Naive thymus-derived CD8-positive, alpha-beta T cell (primary cell): ENCODE measurements at places on chromosomes 4 and X. TPM values are rescaled to one million over a fixed set of nuclear protein-coding genes. Genes with fewer than 3 reads are reported as not detected.

Gene NDNF
- not detected for total RNA-seq

DNA sequence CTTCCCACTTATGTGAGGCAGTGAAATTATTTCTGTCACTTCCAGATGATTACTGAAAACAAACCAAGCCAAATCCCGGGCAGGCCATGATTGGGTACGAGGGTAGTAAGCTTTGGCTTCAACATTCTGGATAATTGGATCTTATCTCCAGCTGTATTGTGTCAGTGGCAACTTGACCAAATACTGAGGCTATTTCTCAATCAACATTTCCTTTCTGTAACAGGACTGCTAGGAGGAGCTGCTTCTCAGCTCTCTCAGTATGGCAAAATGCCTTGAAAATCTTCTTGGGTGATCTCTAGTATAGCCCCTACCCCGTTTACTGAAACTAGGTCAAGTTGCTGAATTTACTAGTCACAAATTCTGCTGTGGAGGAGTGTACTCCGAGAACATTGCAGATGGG lies 169.3 kb upstream of the FRMPD4 start:
- no peak for DNase-seq

DNA sequence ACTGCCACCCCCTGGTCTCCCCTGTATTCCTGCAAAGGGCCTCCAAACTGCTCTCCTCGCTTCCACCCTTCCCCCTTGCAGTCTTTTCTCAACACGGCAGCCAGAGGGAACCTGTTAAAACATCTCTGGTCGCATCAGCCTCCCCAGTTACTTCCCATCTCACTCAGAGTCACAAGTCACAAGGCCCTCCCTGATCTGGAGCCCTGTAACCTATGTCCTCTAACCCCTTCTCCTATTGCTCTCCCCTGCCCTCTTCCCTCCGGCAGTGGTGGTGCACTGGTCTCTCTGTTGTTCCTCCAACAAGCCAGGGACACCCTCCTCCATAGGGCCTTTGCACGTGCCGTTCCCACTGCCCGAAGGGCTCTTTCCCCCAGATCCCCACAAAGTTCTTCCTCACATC lies 73.2 kb downstream of the SH3KBP1 start:
- no peak for DNase-seq

DNA sequence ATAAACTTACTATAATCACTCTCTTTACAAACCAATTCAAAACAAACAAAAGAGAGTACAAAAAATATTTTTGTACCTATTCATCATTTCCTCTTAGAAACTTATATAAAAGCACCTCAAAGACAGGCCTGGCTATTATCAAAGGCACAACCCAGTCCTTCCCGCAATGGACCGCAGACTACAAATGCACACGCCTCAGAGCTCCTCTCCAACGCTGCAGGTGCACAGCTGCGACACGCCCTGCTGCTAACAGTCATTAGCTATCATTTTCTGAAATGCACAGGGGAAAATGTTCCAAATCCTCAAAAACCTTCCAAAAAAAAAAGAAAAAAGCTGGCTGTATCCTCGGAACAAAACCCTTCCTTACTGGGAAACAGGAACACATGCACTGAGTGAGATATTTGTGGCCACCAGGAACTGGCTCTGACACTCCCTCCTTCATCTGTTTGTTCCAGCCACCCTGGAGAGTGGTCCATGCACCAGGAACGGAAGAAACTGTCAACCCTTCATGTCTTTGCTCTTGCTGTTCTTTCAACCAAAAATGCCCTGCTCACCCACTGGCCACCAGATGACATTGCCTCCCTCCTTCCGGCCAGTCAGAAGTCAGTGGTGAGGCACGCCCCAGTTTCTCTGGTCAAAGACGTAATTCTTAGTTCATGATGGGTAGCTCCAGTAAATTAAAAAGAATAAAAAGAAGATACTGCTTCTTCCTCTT lies 16.7 kb downstream of the IRF2 start:
- no peak for DNase-seq

Gene KIF4A
- total RNA-seq: 0.08 TPM

DNA sequence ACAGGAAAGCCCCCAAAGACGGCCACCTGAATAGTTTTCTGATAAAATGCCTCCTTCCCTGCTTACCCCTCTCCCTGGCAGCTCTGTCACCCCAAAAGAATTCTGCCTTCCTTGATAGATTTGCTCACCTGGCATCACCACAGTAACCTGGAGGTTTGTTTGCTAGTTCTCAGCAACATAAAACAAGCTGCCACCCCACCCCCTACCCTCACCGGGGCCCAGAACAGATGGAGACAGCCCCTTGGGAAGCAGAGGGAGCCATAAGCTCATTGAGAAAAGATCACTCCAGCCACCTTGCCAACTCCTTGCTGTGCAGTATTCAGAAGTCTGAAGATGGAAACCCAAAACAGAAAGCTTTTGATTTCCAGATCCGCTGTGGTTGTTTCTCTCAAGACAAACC lies 108.6 kb downstream of the DHX15 start:
- DNase-seq: no peak

Gene DCAF8L2
- not detected for total RNA-seq

DNA sequence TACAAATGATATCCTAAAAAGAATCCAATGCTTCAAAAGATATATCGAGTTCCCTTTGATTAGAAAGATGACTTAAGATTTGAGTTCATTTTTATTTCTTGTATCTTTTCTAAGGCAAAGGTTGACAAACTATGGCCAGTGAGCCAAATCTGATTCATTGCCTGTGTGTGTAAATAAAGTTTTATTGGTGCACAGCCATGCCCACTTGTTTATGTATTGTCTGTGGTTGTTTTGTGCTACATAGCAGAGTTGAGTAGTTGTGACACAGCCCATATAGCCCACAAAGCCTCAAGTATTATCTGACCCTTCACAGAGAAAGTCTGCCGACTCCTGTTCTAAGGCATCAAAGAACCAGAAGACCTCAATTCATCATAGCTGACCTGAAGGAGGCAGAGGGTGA lies 32.2 kb upstream of the EIF1AX start:
- no peak for DNase-seq
